ENCODE measurements at places on chromosomes 1 and 21. TPM values are rescaled to one million over a fixed set of nuclear protein-coding genes. Genes with fewer than 3 reads are reported as not detected.

Gene CD244
- not detected for total RNA-seq

Gene PBX1
- total RNA-seq: 13.5 TPM

Gene KCNC4
- 3.0 TPM for total RNA-seq

Gene MMEL1
- total RNA-seq: not detected

Gene A3GALT2
- total RNA-seq: not detected

Gene THEM5
- not detected for total RNA-seq

Gene RAB7B
- total RNA-seq: 1.1 TPM

Gene L1TD1
- total RNA-seq: not detected

Gene NHLH1
- 0.76 TPM for total RNA-seq

Gene KCNK2
- total RNA-seq: not detected

Gene GJB4
- 0.13 TPM for total RNA-seq

Gene ATP8B2
- 30.1 TPM for total RNA-seq

Gene SRSF11
- 74.0 TPM for total RNA-seq

Gene RGS8
- total RNA-seq: not detected

Gene RAB25
- total RNA-seq: not detected

Gene GSTM5
- total RNA-seq: not detected

Gene LRRC53
- not detected for total RNA-seq

Gene NAXE
- 164 TPM for total RNA-seq

Gene OR14K1
- total RNA-seq: not detected

Gene AMIGO1
- 1.3 TPM for total RNA-seq

Gene FCRL4
- not detected for total RNA-seq

Gene B3GALT5
- 0.20 TPM for total RNA-seq

Gene AURKAIP1
- total RNA-seq: 168 TPM

Gene TSPEAR
- total RNA-seq: not detected

Gene PLA2G2D
- not detected for total RNA-seq

Gene ABCG1
- 2.9 TPM for total RNA-seq

Gene SHISAL2A
- 0.86 TPM for total RNA-seq

Gene CLCA1
- not detected for total RNA-seq

Gene ATP1A2
- total RNA-seq: 0.15 TPM

Gene C4BPA
- total RNA-seq: 0.99 TPM

Gene BATF3
- total RNA-seq: 22.7 TPM

Gene LCE2C
- total RNA-seq: not detected

Gene WDR64
- not detected for total RNA-seq

Gene MYBPH
- not detected for total RNA-seq

Gene MCOLN3
- total RNA-seq: 3.9 TPM

Gene LEMD1
- not detected for total RNA-seq

Gene EPHA2
- 123 TPM for total RNA-seq

Gene RNU1-2
- total RNA-seq: not detected

Gene LAMTOR2
- 146 TPM for total RNA-seq

Gene NKAIN1
- 1.1 TPM for total RNA-seq

Gene KRTAP7-1
- not detected for total RNA-seq

Gene KIF26B
- 0.06 TPM for total RNA-seq

Gene PLA2G2C
- not detected for total RNA-seq

Gene TPTE
- not detected for total RNA-seq

Gene DDAH1
- 8.7 TPM for total RNA-seq

Gene OVAAL
- 0.10 TPM for total RNA-seq

Gene RGSL1
- not detected for total RNA-seq

Gene CASZ1
- 2.1 TPM for total RNA-seq

Gene LRRC71
- 0.23 TPM for total RNA-seq

Gene SELL
- 0.20 TPM for total RNA-seq
